ENCODE measurements at places on chromosomes 7 and 10.

GRCh38 chr10:128514536-128514935 is 388.3 kb upstream of the MKI67 start:
- DNase-seq = no peak

GRCh38 chr7:46909601-46910051 is 672.3 kb downstream of the TNS3 start:
- DNase-seq = no peak

GRCh38 chr10:98621630-98622029 is 174.9 kb upstream of the HPS1 start:
- DNase-seq = no peak

GRCh38 chr7:98771519-98771918 is 98.3 kb downstream of the TMEM130 start:
- no peak for DNase-seq

DNA sequence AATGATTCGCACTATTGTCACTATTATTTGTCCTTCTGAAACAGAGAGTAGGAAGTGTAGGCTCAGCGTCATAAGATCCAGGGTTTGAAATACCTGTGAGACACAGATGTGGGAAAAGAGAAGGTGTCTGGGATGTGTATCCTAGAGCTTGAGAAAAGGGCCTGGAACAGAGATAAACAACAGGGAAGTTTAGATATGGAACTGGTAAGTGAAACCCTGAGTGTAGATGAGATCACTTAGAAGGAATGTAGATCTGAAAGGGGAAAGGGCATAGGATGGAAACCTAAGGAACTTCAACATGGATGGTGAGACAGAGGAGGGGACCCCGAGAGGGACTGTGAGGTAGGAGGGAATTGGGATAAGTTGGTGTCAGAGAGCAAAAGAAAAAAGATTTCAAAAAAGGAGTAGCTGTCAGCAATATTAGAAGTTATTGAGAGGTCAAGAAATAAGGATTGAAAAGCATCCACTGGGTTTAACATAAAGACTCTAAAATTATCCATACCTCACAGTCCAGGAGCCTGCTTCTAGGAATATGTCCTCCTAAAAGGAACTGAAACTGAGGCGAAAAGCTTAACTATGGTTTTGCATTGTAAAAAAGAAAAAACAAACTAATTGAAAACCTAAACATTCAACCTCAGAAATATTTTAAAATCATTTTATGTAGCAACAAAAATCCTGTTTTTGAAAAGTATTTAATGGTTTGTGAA is 119.2 kb upstream of the NPVF start:
- DNase-seq = no peak

GRCh38 chr7:92781117-92781720 is 55.2 kb downstream of the CDK6 start:
- DNase-seq = no peak

- DNase-seq = no peak
Observed at GRCh38 chr7:95330961-95331337, 6.6 kb upstream of the PON1 start.

DNA sequence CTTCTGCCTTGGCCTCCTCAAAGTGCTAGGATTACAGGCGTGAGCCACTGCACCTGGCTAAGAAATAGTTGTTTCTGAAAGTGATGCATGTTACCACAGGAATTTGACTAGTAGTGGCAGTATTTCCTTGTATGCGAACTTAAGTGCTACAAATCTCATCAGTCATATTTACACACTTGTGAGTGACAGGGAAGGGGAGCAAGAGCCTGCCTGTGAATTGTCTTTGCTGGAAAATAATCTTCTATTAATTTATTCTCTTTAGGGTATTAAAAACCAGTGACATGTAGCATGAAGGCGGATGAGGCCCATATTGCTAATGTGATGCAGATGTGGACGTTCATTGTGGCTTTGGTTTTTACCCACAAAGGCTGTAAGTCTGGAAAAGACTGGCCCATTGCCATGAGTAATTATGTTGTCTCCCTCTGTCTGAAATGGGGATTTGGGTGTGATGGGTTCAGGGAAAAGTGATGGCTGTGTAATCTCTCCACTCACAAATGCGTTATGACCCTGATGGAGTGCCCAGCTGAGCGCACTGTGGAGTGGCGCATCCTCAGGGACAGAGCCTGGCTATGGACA is 97.6 kb downstream of the CCNY start:
- no peak for DNase-seq

DNA sequence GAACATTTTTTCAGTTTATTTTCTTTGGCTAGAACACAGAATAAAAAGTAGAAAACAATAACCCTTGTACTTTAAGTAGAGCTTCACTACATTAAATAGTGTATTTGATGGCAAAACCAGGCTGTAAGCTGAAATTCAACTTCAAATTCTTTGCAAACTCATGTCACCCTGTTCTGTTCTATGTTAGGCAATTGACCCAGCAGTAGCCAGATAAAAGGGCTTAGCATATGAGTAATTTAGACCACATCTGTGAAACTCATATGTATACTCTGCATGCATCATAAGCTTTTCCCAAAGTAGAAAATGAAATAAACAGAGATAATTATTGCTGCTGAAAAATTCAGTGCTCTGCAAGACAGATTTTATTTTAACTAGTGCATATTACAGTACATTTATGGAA is 150.2 kb downstream of the GNAI1 start:
- no peak for DNase-seq

DNA sequence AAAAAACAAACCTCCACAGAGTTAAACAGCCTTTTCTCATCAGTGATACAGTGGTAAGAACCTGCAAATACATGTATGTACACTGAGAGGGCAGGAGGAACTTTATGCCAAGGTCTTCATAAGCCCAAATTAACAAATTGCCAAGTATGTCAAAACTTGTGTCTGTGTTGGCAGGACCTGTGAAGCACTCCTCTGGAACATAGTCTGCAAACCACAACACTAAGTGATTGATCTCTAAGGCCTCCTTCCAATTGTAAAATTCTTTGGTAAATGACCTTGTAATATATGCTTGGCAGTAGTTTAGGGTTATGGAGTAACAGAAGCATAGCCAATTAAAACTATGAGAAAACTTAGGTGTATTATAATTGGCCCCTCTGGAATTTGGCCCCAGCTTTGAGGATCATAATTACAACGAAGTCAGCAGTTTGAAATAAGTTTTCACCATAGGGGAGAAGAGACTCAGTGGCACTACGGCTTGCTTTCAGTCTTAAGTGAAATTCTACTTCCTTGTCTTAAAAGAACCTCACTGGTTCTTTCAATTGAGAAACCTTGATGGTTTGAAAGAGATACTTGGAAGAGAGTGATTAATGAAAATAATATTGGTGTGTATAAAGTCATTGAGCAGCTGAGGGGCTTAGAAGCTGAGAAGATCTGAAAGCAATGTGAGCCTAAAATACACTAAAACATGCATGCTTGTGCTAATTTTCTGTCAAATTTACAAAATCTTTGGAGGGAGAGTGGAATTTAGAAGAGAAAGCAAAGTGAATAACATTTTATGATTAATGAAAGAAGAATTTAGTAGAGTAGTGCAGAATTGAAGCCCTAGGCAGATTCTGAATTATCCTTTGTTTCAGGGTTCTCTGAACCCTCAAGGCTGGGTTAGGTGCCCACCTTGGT is 57.6 kb downstream of the CNNM2 start:
- DNase-seq = no peak

DNA sequence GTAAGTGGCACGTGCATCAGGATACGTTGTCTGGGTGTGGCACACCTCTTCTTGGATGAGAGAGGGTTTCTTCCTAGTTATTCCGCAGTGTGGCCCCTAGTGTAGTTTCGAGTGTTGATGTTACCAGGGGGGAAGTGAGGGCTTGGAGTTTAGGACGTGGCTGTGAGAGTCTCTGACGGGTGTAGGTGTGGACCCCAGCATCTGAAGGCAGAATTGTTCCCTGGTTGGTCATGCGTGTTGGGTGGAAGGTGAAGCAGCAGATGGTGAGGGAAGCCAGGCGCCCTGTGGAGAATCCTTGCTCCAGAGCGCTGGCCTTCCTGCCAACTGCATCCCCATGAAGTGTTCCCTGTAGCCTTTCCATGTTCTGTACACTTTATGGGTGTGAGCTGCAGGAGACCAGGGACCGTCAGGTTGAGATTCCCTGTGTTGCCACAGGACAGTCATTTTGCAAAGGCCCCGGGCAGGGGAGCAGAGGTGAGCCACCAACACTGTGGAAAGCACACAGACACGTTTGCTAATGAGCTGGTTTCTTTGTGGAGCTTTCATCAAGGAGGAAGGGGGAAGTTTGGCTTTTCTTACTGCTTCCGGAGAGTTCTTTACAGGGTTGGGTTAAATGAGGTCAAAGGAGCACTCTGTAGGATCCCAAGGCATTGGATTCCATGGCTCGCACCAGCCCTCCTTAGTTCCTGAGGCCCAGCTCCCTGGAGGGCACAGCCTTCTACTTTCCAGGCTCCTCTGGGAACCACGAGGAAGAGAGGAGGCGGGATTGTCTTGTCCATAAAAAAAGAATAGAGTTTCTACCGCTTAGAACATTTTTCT is 32.0 kb downstream of the TSPAN14 start:
- no peak for DNase-seq

DNA sequence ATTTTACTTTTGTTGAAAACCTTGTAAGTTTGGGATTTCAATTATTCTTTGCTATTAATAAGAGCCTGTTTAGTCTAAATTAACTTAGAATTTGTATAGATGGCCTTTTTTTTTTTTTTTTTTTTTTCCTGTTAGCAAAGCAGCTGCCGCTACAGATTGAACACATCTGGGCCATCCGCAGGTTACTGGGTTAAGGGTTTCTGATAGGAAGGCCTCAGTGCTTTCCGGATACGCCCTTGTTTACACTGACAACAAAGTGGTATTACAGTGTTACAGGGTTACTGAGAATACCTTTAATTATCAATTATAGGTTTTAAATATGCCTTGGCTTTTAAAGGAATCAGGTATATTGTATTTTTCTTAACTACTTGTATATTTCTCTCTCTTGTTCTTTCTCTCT is 76.8 kb downstream of the PTN start:
- DNase-seq = no peak

DNA sequence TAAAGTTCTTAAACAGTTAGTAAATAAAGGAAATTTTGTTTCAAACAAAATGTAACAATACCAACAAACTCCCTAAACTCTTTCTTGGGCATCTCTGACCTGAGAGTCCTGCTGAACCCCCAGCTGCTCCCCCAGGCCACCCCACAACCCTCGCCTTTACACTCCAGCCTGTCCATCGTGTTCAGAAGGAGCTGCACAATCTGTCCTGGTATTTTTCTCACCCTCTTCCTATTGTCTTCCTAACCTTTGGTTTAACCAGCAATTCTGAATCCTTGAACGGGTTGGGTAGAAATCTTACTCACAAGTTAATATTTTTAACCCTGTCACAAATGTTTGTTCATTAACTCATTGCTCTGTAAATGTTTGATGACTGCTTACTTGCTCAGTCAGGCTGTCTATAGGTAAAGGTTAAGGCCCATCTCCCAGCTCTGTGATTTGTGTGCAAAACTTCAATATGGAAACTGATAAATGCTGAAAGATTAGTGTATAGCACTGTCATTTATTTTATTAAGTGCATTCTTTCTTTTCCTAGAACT is 16.8 kb downstream of the SFRP4 start:
- DNase-seq = no peak

DNA sequence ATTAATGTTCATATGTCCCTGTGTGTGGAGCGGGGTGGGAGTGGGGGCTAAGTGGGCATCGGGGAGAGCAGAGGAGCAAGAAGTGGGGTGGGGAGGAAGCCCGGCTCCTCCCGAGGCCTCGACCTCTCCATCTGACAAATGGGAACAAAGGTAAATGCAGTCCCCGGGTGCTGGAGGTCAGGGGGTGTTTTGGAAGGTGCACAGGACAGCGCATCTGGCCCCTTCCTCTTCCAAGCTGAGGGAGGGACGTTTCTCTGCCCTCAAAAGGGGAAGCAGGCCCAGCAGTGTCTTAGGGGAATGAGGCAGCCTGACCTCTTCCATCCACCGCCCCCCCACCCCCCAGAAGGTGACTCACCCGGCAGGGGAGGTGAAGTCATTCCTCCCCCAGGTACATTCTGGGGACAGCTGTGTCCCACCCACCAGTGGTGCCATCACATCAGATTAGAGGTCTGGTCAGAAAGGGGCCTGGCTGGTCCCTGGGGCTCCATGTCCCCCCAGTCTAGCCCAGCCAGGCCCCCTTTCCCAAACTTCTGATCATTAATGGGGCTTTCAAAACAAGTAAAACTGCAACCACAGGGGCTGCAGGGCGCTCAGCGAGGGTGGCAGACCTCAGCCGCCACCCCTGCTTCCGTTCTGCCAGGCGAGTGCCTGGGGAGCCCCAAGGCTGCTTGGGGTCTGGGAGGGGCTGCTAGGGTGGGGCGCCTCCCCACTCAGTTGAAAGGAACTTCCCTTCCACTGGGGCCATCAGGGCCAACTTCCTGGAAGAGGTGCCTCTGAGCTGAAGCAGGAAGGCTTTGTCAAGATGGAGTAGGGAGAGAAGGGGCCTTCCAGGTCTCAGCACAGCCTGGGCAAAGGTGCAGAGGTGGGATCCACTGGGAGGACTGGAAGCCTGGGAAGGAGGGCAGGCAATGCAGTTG is 10.8 kb downstream of the LFNG start:
- DNase-seq = peak; percentile 69

DNA sequence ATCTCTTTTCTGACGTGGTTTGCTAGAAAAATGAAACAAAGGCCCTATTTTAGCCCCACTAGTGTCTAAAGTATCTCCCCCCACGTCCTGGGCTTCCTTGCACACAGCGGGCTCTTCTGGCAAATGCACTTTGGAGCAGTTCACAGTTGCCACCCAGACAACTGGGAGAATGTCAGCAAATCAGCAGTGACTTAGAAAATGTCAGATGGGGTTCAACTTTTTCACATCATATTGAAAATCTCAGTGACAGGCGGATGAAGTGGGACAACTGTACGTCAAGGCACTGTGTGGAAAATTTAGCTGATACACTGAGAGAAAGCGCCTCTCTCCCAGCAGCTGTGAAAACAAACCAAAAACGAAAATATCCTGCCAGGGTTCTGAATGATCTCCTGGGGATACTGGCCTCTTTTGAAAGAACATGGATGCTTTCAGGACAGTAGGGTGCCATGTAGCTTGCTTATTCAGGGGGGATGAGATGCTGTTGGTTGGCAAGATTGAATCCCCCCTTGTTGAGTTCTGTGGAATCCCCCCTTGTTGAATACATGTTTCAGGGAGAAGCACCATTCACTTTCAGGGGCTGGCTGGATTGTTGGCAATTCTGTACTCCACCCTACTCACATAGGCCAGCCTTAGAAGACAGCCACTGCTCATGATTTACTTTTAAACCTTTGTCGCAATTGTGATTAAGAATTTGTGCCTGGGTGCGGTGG is 372.8 kb upstream of the CELF2 start:
- DNase-seq = no peak

GRCh38 chr7:142108728-142109505 is 2.6 kb upstream of the MGAM2 start:
- DNase-seq = no peak

DNA sequence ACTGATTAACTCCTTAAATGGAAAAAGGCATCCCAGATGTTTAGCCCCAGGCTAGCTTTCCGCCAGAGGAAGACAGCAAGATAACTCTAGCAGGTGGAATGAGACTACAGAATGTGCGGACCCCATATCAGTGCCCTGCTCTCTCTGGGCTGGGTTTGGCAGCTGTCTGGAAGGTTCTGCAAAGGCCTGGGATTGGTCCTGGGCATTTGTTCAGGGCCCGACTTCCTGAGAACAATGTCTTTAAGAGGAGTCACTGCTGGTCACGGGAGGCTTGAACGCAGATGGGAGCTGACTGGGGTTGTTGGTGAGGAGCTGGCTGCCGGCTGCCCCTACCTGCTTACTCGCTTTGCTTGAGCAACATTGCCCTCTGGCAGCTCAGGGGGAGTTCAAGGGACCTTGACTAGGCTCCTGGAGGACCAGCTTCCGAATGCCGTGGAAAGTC is 130.6 kb upstream of the BTBD16 start:
- DNase-seq = no peak

GRCh38 chr10:113899952-113900598 is 45.6 kb downstream of the NHLRC2 start:
- no peak for DNase-seq

Measured in T-helper 9 cell (primary cell).